ENCODE measurements at places on chromosomes 13 and 19.

- no peak for DNase-seq
Observed at GRCh38 chr13:98476106-98476505, 100.8 kb downstream of the STK24 start.

GRCh38 chr13:50715402-50716146 lies 127.9 kb downstream of the DLEU7 start:
- no peak for DNase-seq

DNA sequence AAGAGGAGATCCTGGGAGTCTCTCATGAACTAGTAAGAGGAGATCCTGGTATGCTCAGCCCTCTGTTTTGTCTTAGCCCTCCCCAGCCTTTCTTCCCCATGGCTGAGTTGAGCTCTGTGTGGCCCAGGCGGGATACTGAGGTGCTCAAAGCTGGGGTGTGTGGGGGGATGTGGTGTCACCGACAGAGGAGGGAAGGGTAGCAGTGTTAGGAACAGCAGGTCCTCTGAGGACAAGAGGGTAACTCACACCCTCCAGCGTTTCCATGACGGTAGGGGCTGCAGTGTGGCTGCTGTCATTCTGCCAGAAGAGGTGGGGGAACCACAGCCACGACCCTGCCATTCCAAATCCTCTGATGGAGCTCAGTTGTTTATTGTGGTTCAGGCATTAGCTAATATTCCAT lies 691 bp downstream of the KIR2DL4 start:
- DNase-seq, result no peak

DNA sequence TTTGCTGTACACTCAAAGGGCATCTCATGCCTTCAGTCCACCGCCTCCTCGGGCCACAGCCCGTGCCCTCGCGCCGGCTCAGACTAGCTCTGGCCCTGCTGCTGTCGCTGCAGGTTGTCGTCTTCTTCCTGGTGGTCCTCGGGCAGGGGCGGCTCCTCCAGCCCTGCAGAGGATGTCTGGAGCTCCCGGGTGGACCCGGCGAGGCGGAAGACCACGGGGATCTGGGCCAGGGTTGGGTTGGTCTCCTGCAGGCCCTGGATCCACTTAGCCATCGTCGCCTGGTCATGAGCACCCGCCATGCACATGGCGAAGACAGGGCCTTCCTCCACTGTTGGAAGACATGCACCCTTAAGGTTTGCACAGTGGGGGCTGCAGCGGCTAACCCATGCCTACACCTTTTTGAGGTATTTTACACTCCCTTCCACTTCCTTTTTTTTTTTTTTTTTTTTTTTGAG lies 489 bp upstream of the ZNF653 start:
- DNase-seq, result no peak

DNA sequence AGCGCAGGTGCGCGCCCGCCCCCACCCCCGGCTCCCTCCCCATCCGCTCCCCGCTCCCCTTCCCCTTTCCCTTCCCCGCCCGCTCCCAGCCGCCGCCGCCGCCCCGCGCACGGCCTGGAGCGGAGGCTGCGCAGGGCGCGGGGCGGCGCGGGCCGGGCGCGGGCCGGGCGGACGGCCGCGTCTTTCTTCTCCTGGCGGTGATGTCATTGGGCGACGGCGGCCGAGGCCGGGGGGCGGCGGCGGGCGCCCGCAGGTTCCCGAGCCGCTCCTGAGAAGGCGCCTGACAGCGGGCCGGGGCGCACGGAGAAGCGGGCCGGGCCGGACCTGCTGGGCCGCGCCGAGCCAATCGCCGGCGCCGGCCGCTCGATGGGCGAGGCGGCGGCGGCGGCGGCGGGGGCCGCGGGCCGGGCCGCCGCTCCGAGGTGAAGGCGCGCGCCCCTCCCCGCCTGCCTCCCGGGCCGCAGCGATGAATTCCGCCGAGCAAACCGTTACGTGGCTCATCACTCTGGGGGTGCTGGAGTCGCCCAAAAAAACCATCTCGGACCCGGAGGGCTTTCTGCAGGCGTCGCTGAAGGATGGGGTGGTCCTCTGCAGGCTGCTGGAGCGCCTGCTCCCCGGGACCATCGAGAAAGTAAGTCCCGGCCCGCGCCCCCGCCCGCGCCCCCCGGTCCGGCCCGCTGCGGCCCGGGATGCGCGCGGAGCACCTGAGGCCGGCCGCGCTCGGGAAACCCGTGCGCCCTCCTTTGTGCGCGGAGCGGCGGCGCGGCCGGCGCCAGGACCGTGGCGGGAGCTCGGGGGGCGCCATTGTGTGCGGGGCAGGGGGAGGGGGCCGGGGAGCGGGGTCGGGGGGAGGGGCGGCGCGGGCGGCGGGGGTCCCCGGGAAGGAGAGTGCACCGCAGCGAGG lies at the start of gene ARHGEF7:
Gene ARHGEF7, plus strand, starts transcription at position 250 of the 904 bp plus-strand sequence. Its CDS starts 217 bp downstream, at position 467.
- DNase-seq, result peak; percentile 19

- DNase-seq, result no peak
Observed at GRCh38 chr13:106796280-106797047, 228.5 kb upstream of the ARGLU1 start.

- DNase-seq, result peak; percentile 65
Observed at GRCh38 chr19:40365613-40366401, 17.3 kb downstream of the PLD3 start.
